ENCODE measurements at places on chromosomes 16 and 17. TPM values are rescaled to one million over a fixed set of nuclear protein-coding genes. Genes with fewer than 3 reads are reported as not detected.

Gene PSMB10
- 8.8 TPM for total RNA-seq

Gene PRPF8
- total RNA-seq: 80.5 TPM

DNA sequence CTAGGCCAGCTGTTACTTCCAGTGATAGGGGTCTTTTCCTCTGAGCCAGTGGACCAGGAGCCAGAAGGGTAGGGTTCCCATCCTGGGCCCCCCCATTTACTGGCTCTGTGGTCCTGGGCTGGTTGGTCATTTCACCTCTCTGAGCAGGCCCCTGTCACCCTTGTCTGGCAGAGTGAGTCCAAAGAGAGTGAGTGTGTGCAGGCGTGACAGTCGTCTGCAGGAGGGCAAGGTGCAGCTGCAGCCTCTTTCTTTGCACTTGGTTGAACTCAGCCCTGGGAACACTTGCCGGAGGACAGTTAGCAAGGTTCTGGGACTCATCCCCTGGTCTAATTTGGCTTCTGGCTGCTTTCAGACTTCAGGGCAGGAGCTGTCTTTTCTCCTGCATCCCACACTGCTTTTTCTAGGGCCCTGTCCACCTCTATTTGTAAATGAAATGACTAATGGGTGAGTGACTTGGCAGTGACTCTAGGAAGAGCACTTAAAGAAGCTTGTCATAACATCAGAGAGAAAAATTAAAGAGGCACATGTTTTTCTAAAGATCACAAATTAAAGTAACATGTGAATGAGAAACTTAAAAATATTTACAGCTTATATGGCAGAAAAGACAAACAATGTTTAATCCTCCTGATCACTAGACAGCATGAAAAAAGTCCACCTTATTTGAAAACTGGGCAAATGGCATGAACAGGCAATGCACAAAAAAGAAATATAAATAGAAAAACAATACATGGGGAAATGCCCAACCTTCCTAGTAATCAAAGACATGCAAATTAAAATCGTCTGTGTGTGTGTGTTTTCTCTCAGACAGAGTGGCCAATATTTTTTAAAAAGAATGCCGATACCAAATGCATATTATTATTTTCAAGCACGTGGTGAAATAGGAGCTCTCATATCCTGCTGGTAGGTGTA lies 137.5 kb downstream of the NTN1 start:
- DNase-seq: peak; percentile 13

Gene MRPS23
- 52.0 TPM for total RNA-seq

Gene GNAO1
- 0.92 TPM for total RNA-seq

GRCh38 chr16:19959736-19960135 lies 75.1 kb upstream of the GPRC5B start:
- DNase-seq: no peak

GRCh38 chr17:48126532-48126850 lies 18.9 kb downstream of the SNX11 start:
- DNase-seq: no peak

DNA sequence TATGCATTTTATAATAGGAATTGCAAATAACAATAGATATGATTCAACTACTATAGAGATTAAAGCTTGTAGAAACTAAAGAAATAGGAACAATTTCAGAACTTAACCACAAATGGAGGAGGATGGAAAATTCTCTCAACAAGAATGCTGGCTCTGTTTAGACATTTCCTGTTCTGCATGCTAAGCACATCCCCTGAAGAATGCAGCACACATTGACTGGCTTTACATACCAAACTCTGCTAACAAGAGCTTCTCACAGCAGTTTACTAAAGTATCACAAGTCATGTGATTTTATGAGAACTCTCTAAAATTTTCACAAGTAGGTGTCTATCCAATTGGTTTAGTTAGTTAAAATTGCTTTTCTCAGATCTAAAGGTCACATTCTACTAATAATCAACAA lies 85.2 kb downstream of the SPAG9 start:
- no peak for DNase-seq

DNA sequence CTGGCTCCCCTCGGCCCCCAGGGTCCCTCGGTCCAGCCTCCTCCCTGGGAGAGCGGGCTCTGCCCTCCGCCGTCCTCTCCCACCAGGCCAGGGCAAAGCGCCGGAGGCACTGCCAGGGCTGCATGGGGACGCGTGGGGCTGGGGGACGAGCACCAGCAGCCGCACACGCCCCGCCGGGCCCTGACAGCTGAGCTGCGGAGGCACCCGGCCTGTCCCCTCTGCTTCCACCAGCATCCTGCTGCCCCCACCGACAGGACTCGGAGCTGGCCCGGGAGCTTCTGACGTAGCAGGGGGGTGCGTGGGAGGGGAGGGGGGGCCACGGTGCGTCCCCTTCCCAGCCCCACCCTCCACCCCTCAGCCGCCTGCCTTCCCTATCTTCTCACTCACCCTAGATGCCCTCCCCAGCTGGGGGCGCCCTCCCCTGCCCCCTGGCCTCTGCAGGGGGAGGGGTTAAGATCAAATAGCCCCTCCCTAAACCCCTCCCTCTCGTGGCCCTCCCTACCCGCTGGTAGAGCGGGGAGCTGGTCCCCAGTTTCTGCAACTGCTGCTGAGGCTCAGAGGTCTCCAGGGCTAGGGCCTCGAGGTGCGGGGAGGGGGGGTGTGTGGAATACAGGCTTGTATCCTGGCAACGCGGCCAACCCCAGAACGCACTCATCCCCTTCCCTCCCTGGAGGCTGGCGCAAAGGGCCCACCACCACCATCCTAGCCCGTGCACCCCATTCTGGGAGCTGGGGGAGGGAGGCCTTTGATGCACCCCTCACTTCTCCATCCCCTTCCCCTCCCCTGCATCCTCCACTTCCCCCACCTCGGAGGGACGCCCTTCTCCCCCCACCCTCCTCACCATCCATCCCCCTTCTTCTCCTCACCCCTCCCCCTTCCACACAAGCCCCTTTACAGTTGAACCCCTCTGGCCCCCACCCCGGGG lies 1.0 kb downstream of the SRCIN1 start:
- no peak for DNase-seq

Gene RANBP10
- total RNA-seq: 1.8 TPM

Gene MNT
- total RNA-seq: 0.07 TPM

Gene BIRC5
- 218 TPM for total RNA-seq

DNA sequence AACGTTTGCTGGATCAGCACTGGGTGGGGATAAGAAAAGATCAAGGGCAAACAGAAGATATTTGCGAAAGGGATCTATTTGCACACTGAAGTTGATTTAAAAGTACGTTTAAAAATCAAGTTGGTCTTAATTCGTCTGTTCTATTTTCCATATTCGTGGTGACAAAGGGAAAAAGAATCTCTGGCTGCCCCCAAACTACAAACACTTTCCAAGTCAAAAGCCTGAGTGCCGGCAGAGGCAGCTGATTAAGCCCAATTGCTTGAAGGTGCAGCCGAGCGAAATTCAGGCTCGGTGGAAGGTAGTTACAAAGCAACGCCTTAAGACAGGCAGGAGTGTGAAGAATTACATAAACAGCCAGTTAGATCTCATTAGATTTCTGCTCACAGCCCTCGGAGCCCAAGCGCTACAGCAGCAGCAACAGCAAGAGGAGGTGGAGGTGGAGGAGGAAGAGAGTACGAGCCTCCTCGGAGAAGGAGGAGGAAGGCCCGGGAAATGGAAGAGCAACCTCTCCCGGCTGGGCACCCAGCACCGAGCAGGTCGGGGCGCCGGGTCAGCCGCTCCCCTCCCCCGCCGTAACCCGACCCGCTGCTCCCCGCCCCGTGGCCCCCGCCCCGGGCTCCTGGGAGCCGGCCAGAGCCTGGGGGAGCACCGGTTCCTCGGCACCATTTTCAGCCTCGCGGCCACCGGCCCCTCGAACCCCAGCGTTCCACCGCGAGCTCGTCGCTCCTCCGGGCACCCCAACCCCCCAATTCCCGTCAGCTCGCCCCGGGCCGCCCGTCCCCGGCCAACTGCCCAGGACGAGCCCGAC lies 890 bp downstream of the TOB1 start:
- DNase-seq: peak; percentile 69
